ENCODE measurements at places on chromosomes 4 and X.
A peak's percentile ranks its signal among the peaks of the same experiment; 100 is the strongest.

DNA sequence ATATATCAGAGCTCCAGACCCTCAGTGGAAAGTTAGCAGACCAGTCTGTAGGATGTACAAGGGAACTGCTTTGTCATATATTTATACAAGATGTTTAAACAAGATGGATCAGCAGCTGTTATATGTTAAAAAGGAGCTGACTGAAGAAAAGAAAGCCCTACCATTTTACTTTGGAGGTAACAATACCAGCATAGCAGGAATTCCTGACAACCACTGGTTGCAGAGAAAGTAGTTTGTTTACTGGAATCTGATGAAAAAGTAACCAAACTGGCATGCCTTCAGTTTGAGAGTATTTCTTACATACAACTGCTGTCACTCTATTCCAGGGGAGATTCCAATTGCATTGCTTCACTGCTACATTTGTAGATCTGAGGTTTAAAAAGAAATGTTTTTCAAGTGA is 49.5 kb upstream of the GABRQ start:
- DNase-seq, result no peak

DNA sequence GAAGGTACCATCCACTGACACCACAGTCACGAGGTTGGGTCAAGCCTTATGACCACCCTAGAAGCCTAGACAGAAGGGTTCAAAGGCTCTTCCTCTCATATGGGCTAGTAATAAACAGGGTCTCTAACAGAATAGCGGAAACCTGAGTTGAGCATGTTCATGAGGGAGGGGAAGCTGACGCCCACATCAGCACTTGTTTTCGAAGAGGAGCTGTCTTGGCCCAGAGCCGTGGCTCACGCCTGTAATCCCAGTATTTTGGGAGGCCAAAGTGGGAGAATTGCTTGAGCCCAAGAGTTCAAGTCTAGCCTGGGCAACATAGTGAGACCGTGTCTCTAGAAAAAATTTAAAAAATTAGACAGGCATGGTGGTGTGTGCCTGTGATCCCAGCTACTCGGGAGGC is 21.5 kb upstream of the TMSB4X start:
- DNase-seq, result no peak

- DNase-seq, result no peak
These were observed 247.9 kb upstream of the EPHA5 start for GRCh38 chr4:65918212-65918611.

DNA sequence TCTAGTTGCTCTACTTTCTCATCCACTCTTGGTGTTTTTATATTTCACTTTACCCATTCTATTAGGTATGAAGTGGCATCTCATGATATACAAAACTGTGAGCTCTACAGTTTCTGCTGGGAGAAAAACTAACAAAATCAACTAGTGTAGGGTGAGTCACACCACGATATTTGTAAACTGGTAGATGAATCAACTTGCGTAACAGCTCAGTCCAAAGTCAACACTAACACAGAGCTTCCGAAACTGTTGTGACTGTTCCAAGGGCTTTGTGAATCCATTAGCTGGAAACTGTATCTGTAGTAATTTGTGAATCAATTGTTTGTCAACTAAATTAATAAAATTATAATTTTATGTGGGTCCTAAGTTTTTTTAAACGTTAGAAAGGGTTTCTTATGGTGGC is 119.8 kb upstream of the TSPAN5 start:
- no peak for DNase-seq

DNA sequence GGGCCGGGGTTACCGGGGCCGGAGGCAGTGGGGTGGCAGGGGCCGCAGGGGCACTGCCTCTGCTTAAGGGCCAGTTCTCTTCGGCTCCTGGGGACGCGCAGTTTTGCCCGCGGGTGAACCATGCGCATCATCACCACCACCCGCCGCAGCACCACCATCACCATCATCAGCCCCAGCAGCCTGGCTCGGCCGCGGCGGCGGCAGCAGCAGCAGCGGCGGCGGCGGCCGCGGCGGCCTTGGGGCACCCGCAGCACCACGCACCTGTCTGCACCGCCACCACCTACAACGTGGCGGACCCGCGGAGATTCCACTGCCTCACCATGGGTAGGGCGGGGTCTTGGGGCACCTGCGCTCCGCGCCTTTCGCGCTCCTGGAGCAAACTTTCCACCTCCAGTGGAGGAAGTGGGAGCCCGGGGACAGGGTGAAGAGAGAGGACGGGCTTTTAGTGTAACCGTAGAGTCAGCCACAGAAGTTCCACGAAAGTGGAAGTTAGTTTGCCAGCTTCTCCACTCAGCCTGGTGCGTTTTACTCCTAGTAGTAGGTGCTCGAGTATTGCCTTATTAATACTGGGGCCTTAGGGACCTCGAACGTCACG is 729 bp downstream of the GSX2 start:
- DNase-seq, result no peak

DNA sequence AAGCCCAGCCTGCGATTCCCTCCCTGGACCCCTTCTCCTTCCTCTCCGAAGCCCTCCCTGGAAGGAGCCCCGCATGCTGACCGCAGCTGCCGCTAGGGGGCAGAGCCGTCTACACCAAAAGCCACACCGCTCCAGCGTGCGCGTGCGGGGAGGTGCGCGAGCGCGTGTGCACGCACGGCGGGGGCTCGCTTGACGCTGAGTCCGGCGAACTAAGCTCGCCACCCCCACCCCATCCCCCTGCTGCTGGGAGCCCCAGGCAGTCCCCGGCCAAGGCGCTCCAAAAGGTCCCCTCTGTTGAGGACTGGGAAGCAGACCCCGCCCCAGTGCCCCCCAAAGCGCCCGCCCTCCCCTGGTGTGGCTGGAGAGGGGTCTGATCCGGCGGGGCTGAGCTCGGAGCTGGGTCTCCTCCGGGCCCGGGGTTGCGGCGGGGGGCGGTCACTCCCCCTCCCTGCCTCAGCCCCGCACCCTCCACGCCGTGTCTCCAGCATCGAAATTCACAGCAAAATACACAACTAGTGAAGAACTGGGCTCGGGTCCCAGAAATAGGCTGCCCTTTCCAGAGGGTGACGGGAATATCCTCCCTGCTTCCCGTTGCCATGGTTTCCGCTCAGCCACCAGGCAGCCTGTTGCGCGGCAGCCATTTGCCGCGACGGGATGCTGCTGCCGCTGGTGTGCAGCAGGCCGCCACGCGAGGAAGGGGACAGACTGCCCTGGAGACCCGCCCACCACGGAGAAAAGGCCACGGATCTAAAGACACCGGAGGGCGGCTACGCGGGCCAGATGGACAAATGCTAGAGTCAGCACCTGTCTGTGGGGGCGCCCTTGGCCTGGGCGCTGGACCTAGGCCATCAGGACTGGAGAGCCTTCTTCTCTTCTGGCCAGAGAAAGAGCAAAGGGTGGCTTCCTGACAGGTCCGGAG is 11.2 kb upstream of the CCNQ start:
- peak; percentile 78 for DNase-seq

DNA sequence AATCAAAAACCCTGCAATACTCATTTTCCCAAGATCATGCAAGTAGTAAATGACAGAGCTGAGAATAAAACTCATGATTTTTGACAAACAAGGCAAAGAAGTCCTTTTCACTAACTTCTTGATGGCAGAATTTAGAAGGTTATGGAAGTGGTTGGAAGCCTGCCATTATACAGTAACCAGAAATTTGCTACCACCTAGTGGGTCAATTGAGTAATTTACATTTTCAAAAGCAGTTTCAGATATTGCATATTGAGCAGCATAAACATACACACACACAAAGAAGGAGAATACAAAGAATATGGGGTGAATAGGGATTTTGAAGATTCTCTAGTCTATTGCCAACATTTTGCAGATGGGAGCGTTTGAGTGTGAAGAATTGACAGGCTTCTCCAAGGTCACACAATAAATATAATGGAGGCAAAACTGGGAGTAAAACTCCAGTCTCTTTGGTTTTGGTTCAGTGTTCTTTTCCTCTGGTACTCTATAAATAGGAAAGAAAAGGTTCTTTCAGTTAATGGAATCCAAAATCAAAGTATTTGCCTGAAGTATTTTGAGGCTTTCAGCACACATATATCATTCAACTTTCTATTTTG is 70.2 kb downstream of the GC start:
- DNase-seq, result peak; percentile 35

- no peak for DNase-seq
These were observed 76.7 kb upstream of the PLAC1 start for GRCh38 chrX:134735015-134735414.

DNA sequence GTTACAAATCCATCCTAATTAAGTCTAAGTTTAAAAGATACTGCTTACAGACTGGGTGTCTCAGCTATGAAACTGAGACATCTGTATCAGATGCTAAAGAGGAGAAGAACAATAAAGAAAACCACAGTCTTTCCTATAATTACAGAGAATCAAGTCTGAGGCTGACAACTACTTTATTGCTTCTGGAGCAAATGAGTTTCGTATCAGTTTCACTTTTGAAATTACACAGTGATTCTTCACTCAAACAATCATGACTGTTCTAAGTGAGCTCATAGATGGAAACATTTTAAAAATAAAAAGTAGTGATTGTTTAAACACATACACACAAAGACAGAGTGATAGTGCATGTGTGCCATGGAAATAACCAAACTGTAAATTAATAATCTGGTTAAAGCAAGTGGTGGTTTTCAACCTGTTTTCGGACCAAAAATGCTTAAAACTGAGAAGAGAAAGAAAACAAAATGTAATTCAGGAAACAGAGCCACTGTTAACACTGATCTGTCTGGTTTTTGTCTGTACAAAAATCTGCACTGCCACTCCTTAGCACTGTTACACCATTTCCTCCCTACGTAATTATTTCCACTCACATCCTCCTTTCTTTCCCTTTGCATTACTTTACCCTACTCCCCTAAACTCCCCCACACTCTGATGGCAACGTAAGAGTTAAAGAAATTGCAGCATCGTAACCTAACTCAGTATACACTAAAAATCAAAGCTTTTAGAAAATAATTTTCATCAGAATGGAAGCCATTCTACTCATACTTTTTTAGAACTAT is 12.5 kb downstream of the RFC1 start:
- no peak for DNase-seq

DNA sequence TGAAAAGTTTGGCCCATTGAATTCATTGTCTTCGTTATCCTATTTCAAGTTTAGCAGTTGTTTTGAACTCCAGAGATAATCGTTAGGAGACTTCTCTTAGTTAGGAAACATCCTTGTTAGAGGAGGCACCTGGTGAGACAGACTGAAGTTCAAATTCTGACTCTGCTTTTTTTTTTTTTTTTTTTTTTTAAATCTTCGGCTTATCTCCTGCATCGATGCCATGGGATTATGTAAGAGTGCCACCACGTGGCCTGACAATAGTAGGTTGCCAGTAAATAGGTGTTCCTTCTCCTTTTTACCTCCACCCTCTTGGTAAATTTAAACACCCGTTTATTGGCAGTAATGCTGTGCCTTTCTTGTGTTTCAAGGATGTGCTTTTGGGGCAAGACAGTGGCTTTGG is 149.3 kb downstream of the SOWAHB start:
- peak; percentile 60 for DNase-seq

DNA sequence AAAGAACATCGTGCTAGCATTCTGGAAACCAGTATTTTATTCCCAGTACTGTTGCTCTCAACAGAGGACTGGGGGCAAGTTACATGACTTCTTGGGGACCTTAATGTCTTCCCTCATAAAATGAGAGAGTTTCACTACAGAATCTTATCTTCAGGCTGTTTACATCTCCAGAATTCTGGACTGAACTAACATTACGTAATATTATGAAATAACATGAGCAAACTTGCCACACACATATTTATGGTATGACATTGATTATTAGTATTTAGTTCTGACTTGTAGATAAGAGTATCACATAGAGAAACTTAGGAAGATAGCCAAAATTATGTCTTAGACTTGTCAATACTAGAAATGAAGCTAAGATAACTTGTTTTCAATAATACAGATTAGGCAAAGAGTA is 68.0 kb downstream of the NFKB1 start:
- no peak for DNase-seq

GRCh38 chr4:138158746-138159297 is 83.3 kb downstream of the SLC7A11 start:
- no peak for DNase-seq

GRCh38 chr4:145099653-145100052 is 1.5 kb downstream of the ABCE1 start:
- no peak for DNase-seq

DNA sequence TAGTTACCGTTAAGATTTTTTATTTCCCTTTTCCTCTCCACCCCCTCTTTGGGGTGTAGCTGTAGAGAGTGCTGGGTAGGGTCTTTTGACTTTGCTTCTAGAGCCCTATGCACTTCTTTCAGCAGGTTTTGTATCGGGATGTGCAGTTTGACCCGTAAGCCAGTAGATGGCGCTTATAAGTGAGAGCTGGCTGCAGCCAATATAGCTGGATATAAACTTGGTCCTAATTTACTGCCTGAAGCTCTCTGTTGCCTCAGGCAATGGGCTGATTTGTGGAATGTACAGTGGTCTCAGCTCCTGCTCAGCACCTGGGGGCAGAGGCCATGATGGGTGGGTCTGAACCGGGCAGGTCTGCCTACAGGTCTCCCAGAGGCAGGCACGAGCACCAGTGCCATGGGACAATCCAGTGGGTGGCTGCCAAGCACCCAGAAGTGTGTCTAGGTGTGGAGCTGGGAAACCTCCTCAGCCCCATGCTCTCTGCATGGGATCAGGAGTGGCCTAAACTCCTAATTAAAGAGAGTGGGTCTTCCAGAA is 146.5 kb downstream of the SPANXN1 start:
- no peak for DNase-seq

DNA sequence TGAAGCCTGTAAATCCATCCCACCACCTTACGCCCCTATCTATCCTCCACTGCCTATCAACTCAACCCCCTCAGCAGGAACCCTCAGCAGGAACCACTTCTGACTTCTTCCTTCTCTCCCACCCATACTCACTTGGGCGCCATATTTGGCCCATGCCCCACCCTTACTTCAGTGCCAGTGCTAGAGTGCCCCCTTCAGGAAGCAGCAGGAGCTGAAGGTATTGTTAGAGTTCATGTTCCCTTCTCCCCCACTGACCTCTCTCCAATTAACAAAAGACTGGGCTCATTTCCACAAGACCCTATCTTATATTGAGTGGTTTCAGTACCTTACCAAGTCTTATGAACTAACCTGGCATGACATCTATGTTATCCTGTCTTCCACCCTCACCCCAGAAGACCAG is 363.1 kb upstream of the SLIT2 start:
- no peak for DNase-seq

DNA sequence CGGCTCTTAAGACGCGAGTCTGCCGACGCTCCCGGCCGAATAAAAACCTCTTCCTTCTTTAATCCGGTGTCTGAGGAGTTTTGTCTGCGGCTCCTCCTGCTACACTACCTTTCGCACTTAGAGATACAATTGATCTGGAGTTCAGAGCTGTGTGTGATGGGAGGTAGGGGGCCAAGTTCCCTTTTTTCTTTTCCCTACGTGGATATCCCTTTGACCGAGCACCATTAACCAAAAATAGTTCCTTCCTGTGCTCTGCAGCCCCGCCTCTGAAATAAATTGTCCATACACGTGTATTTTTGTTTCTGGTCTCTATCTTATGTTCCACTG is 555 bp upstream of the PGM2 start:
- no peak for DNase-seq

DNA sequence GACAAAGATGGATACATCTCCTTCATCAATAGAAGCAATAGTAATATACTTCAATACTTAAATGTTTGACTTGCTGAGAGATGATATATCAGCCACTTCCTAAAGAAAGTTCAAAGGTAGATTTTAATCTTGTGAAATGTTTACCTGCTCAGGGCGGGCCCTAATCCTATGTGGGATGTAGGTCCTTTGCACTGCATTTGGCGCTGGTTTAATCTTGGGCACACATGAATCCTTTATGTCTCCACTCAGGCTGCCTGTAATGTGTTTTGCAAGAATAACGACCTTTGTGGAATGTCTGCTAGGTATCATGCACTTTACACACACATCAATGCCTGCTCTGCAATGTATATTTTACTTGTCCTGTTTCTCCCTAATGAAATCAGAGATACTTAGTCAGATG is 368.7 kb downstream of the GBA3 start:
- no peak for DNase-seq

GRCh38 chrX:69238114-69238886 is 73.0 kb upstream of the PJA1 start:
- peak; percentile 77 for DNase-seq
